NCI-H187 treated with DMSO at 0.1 percent for 48 hours (cell line): ENCODE measurements at places on chromosomes 6 and 20.

- DNase-seq, result no peak
Observed at GRCh38 chr6:70563530-70563929, 3.2 kb upstream of the SDHAF4 start.

DNA sequence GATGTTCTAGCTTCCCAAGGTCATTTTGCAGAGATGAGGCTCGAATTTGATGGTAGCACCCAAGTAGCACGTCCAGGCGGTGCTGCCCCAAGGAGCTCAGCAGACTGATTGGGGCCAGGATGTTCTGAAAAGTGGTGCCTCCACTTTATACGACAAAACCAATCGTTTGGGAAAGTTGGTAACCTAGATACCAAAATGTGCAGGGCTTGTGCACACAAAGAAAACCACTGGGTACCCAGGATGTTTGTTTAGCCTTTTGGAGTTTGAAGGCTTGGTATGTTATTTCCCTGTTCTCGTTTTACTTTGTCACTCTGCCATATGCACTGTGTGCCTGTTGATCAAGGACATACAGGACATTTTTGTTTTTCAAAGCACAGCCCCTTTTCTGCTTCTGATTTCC, 40.7 kb upstream of the PBOV1 start:
- DNase-seq, result no peak

DNA sequence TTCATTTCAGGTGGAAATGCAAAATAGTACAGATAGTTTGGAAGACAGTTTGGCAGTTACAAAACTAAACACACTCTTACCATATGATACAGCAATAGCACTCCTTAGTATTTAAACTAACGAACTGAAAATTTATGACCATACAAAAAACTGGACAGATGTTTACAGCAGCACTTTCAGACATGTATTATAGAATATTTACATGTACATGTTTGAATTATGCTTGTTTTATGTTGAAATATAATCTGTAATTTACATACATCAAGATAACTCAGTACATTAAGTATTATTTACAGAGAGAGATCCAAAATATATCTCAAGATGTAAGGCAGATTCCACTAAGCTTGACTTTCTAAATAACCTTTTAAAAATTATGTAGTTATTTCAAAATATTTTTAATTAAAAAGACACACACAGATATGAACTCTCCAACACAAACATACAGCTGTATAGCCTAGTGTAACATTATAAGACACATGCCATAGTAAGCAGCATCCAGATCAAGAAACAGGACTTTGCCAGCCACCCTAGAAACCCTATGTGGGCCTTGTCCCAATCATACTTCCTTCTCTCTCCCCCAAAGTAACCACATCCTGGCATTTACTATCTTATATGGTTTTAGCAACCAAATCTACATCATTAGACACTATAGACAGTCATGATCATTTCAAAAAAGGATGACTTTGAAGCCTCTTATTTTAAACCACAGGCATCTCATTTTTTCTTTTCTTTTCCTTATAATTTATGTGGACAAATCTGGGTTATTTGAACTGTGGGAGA, 82.2 kb downstream of the MAN1A1 start:
- DNase-seq, result no peak

- DNase-seq, result no peak
Observed at GRCh38 chr6:34236131-34236442, 586 bp upstream of the HMGA1 start.

DNA sequence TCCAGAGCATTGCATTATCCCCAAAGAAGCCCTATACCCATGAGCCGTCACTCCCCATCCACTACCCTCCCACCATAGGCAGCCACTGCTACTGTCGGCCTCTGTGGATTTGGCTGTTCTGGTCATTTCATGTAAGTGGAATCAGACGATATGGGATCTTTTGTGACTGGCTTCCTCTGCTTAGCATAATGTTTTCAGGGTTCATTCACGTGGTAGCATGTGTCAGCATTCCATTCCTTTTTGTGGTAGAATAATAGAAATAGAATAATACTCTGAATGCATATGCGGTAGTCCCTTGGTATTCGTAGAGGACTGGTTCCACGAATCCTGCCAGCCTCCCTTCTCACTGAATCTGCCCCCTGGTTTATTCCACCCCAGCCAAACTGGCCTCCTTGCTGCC, 402.6 kb upstream of the SULF2 start:
- DNase-seq, result no peak

- DNase-seq, result no peak
Observed at GRCh38 chr6:142820338-142821051, 124.5 kb downstream of the HIVEP2 start.

DNA sequence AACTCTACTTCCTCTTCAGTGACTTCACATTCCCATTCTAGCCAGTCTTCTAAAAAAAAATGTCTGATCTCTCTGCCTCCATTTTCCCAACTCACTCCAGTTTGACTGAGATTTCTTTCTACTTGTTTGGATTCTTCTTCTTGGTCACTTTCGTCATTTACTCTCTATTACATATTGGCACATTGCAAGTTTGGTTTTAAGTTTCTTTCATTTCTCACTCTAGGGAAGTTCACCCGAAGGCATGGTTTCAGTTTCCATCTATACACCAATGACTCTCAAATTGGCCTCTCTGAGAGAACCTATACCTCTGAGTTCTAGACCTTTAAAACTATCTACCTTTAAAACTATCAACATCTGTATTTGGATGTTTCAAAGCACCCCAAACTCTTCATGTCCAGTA, 51.3 kb downstream of the CD109 start:
- no peak for DNase-seq

- DNase-seq, result no peak
Observed at GRCh38 chr6:109238396-109238795, 143.1 kb downstream of the CEP57L1 start.

GRCh38 chr6:68911334-68911733, 276.3 kb downstream of the ADGRB3 start:
- no peak for DNase-seq

DNA sequence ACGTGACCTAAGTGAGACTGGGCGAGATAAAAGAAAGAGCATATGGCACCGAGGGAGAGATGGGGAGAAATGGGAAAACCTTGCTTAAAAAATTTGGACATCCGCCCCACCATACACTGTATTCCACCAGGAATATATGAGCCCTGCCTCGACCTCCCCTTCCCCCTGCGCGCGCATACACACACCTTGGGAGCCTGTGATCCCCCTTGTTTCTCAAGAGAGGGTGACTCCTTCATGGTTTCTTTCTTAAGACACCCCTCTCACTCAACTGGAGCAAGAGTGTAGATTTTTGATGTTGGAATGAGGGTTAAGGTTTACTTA, 480 bp downstream of the ABCF1 start:
- no peak for DNase-seq

GRCh38 chr6:111683749-111684267, 78.1 kb upstream of the TRAF3IP2 start:
- no peak for DNase-seq

DNA sequence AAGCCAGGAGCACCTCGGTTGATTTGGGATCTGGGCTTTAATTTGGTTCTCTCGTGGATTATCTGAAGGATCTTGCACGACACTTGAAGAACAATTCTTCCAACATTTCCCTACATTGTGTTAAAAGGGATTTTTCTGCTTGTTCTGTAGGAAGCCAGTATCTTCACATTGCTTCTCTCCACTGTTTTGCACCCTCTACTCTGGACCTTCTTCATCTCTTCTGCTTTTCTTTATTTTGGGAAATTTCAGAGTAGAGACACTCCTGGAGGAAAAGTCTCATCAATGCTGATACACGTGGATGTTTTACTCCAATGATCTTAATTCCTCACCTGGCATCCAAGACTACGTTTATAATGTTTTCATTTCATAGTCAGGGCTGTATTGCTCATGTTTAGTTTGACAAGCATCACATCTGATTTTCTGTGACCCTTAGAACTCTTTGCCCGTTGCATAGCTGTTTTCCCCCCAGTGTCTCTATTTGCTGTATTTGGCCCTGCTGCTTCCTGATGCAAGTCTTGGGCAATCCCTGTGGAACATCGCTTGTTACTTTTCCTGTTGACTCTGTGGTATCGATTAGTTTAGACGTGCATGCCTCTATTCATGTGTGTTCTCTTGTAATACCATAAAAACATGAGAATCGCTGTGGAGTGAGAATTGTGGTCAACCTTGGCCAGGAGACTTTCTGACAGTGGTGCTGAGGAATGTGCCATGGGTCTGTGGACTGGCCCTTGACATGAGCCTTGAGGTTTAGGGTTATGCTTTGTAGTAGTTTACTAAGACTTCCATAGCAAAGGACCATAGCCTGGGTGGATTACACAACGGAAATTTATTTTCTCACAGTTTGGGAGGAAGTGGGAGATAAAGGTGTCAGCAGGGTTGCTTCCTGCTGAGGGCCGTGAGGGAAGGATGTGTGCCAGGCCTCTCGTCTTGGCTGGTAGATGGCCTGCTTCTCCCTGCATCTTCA, 12.5 kb downstream of the PLCB1 start:
- DNase-seq, result no peak

GRCh38 chr6:170552765-170553533, at the start of gene PSMB1:
Gene PSMB1, minus strand, starts transcription at chr6:170553307. Its CDS starts 65 bp downstream, at chr6:170553242.
- DNase-seq, result peak; percentile 66
